WERI-Rb-1 (cell line): ENCODE measurements at places on chromosomes 2 and 18.

- no peak for DNase-seq
Observed at GRCh38 chr2:144971786-144972335, 451.9 kb upstream of the ZEB2 start.

GRCh38 chr2:33496150-33496549, 19.7 kb downstream of the RASGRP3 start:
- no peak for DNase-seq

- DNase-seq, result no peak
Observed at GRCh38 chr2:3010001-3010400, 367.6 kb downstream of the EIPR1 start.

- DNase-seq, result no peak
Observed at GRCh38 chr2:32719430-32719829, 91.6 kb downstream of the TTC27 start.

DNA sequence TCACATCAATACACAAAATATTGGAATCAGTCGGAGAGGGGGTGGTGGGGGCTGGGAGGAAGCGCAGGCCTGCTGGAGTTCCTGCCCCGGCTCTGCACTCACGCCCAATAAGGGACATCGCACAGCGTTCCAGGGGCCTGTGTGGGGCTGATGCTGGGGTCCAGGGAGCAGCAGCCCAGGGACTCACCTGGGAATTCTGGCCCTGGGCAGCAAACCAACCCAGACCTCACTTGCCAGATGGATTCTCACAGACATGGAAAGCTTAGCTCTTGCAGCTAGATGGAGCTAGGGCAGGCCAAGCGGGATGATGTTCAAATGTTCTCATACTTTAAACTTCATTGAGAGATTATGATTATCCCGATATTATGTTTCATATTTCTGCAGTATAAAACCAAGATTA, 266.6 kb upstream of the TANK start:
- DNase-seq, result no peak

GRCh38 chr2:160156100-160156499, 44.0 kb downstream of the ITGB6 start:
- no peak for DNase-seq

- DNase-seq, result no peak
Observed at GRCh38 chr2:26559556-26559955, 81.6 kb downstream of the CIB4 start.

DNA sequence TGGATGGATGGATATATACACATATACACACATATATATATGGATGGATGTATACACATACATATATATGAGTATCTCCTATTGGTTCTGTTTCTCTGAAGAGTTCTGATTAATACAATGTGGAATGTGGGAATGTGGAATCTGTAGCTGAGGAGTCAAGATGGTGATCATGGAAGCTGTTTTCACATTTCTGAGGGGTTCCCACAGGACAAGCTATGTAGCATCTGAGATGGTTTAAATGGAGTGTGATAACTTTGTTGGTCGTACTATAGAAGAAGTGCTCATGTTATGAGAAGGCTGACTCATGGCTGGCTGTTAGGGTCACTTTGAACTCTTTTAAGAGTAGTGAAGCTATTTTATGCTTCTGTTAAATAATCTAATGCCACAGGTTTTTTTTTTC, 279.7 kb downstream of the MEIS1 start:
- no peak for DNase-seq

DNA sequence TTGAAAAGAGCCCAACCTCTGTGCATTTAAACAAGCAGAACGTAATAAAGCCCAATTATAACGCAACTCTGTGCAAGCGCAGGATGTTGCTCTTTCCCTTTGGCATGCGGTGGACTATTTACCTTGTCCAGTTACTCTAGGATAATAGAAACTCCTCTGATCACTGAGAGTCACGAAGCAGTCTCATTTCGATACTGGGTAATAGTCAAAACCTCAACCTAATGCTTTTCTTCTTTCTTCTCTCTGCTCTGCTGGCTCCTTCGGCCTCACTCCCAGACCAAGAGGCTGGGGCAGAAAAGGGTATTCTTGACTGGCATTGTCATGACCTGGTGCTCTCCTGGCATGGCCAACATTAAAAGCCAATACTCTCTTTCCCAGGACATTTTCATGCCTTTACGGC, 89.7 kb upstream of the GCFC2 start:
- DNase-seq, result no peak

DNA sequence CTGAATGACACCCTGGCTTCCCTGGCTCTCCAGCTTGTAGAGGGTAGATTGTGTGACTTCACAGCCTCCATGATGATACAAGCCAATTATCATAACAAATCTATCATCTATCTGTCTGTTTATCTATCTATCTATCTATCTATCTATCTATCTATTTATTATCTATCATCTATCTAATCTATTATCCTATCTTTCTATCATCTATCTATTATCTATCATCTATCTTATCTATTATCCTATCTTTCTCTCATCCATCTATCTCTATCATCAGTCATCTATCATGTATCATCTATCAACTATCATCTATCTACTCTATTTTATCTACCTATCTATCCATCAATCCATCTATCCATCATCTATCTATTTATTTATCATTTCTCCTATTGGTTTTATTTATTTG, 361.8 kb downstream of the RNF144A start:
- DNase-seq, result no peak

- DNase-seq, result no peak
Observed at GRCh38 chr18:44119607-44120006, 561.1 kb upstream of the SETBP1 start.

GRCh38 chr2:138609446-138609845, 107.9 kb downstream of the SPOPL start:
- no peak for DNase-seq

DNA sequence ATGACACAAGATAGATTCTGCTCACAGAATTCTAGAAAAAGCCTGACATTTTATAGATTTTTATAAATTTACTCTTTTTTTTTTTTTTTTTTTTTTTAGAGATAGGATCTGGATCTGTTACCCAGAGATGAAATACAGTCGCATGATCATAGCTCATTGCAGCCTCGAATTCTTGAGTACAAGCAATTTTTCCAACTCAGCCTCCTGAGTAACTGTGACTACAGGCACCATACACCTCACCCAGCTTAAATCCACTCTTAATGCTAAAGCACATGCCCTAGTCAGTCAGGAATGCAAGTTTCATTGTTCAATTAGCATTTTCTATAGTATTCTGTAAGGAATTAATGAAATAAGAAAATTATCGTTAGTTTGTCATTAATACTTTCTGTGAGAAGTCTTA, 32.1 kb upstream of the WDR75 start:
- DNase-seq, result no peak
